CMK (cell line): ENCODE measurements at places on chromosomes 16 and 17.

DNA sequence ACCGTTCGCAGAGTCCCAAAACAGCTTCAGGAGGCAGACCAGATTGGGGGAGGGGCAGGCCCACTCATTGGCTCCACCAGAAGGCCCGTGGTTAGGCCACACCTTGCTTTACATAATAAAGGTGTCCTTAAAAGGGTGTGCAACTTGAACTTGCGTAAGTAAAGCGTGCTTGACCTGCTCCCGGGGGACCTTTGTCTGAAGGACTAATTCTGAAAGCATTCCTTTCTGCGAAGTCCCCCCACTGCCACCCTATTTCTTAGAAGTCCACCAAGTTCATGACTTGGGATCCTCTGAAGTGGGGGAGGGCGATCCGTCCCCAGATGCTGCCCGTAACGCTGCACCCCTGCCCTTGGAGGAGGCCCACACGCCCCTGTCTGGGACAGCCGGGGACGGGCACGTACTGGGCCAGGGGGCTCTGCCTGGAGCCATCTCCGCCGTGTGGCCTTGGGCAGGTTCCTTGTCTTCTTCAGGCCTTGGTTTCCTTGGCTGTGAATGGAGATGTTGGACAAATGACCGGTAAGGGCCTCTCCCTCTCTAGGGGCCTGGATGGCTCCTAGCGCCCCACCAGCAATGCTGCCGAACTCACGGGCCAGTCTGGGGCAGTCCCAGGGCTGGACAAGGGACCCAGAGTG is 823 bp upstream of the ZNF469 start:
- DNase-seq = no peak

- no peak for DNase-seq
Measured at GRCh38 chr17:61335105-61335844, 64.4 kb upstream of the TBX2 start.

DNA sequence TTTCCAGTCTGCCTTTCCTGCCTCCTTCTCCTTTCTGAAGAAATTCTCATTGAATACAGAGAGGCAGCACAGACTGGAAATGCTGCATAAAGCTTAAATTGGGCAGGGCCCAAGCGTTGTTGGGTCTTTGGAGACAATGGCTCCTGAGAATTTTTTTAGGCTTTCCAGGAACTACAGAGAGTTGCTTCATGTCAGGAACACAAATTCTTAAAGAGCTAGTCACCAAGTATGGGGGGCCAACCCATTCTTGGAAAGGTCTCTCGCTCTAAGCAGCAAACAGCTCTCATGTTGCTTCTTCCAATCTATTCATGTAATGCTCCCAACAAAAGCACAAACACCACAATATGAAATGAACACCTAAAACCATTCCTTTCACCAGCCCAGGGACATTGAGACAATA is 6.9 kb downstream of the HNF1B start:
- DNase-seq = no peak

GRCh38 chr16:50683689-50684374 is 2.7 kb upstream of the SNX20 start:
- DNase-seq = peak; percentile 80

DNA sequence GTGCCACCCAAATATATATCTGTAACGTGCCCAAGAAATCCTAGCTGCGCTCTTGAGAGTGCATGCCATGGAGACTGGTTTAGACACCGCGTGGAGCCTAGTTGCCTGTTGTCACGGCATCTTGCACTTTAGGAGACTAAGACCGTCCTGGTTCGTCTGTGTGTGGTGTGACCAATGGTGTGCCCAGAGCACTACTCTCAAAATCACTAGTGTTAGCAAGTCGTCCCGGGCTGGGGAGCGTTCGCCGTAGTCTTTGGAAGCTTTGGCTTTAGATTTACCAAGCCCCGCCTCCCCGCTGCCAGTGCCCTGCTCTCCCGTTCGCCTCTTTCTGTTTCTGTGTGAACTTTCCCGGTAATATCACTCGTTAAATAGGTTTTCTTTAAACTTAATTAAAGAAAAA is 27.0 kb downstream of the CLUH start:
- no peak for DNase-seq

GRCh38 chr17:30346221-30346795 is 12.5 kb upstream of the TMIGD1 start:
- no peak for DNase-seq

DNA sequence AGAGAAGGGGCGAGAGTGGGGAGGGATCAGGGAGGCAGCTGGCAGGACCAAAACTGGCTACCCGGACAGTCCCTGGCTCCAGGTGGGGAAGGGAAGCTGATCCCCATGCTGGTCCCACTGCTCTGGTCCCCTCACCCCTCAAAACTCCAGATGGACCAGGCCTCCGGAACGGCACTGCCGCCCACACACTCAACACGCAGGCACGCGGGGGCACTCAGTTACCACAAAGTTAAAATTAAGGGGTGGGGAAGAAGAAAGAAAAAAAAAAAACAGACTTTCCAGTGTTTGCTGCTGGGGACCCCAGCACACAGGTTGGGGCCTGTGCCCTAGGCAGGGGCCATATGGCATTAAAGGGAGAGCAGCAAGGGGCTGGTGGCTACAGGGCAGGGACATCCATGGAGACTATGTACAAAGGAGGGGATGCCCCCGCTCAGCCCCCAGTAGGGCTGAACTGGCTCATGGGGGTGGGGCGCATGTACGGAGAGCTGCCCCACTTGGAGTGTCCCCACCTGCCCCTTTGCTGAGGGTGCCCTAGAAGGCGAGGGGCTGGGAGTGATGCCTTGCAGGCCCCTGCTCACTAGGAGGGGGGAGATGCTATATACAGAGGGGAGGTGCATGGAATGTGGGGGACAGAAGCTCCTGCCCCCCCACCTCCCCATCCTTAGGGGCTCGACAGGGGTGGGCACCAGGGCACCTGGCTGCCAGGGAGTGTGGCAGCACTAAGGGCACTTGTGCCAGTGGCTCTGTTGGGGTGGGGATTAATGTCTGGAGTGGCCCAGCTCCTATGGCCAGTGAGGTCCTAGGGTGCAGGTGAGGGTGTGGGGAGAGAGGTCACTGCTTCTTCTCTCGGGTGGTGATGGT is 5.6 kb downstream of the TP53I13 start:
- no peak for DNase-seq

- DNase-seq = no peak
Measured at GRCh38 chr16:47395733-47396498, 64.9 kb downstream of the ITFG1 start.

GRCh38 chr16:68369168-68369567 is 58.3 kb downstream of the PRMT7 start:
- DNase-seq = no peak

DNA sequence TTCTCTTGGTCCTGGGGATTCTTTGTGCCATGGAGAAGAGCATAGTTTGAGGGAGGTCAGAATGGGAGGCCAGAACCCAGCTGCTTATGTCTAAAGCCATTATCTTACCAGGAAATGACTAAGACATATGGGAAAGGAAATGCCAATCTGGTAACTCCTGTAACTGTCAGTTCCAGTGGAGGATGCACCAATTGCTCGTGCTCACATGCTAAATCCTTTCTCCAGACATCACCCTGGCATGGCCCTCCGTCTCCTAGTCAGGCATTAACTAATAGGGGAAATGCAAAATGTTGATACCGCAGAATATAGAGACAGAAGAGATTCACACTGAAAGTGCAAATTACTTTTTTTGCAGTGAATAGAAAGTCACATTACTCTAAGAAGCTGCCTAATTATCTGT is 255.6 kb upstream of the HSBP1 start:
- DNase-seq = no peak

GRCh38 chr17:6455321-6455705 is 11.1 kb downstream of the PIMREG start:
- no peak for DNase-seq

DNA sequence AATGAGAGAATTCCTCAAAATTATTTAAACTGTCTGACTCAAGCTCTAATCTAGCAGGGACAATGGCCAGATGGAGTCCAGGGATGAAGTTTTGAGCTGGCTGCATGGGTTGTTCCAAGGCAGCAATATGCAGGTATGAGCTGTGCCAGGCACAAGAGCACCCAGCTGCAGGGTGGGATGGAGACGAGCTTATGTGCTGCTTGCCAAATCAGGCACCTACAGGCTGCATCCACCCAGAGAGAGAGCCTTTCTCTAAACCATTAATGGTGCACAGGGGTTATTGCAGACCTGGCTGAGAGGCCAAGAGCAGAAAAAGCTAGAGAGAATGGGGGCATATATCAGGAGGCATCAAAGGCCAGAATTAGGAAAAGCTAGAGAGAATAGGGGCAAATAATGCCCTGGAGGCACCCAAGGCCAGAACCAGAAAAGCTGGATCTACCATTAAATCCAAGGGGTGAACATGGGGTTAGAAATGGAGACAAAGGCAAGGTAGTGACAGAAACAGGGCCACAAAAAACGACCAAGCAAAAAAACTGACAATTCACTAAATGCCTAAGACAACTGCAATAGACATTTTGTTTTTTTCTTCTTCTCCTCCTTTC is 11.0 kb downstream of the KRT33A start:
- no peak for DNase-seq

- DNase-seq = no peak
Measured at GRCh38 chr16:53517851-53518250, 14.8 kb upstream of the AKTIP start.

DNA sequence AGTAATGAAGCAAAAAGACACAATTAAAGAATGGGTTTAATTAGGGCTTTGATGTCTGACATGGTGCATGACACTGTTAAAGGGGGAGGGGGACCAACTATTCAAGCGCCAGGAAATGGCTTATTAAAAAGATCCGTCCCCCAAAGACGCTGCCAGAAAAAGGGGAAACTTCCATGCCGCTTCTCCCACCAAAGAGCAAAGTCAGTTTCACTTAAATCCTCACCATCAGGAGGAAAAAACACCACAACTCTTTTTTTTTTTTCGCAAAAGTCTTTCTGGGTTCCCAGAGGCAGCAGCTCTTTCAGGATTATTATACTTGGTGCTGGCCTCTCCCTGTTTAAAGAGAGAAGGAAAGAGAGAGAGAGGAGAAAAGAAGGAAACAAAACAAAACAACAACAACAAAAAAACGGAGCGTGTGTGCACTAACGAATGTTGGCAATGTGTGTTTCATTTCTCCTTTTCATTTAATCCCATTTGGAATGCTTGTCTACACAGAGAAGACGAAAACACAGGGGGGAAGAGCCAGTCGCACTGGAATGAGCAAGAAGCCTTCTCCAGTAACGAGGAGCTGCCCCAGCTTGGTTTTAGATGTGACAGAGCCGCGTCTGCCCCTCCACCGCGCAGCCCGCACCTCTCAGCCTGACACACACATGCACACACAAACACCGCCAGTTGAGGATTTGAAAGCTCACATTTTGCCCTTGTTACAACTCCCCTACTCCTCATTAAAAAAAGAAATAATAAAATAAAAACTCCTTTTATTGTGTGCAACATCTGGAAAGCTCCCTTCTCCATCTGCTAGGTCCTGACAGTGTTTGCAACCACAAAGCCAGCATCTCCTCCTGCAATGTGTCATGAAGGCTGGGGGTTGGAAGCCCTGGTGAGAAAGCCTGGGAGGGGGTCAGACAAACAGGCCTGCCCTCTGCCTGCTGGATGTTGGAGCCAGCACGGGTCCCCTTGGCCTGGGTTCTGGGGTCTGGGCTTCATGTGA is 32.7 kb upstream of the AXIN2 start:
- no peak for DNase-seq

DNA sequence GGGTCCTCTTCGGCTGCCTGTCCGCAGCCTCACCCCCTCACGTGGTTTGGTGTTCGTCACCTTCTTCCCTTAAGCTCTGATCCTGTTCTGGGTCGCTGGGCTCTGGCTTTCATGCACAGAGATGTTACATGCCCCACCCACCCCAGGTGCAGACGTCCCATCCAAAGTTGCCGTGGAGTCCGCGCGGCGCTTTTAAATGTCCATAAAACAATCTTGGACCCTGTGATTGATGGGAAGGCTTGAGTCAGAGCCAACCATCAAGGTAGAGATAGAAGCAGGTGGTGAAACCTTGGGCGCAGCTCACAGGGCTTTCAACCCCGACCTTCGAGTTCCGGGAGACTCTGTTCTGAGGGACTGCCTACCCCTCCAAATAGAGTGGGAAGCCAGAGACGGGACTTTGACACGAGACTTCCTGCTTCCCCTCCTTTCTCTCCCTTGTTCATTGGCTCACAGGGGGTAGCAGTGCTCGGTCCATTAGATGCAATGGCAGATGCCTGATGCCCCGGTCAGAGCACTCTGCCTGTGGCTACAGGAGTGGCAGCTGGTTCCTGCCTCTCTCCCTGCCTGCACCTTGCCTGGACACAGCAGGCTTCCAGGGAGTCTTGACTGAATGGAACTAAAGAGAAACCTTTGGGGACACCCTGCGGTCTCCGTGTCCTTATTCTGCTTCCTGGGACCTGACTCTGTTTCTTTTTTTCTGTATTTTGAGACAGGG is 4.0 kb downstream of the ENGASE start:
- DNase-seq = no peak

- DNase-seq = no peak
Measured at GRCh38 chr17:72683506-72684404, 408.7 kb downstream of the SLC39A11 start.

GRCh38 chr17:57419940-57420550 is 163.7 kb downstream of the MSI2 start:
- DNase-seq = no peak

GRCh38 chr17:39738983-39739884 is 1.5 kb downstream of the GRB7 start:
- DNase-seq = no peak

GRCh38 chr16:49020436-49020835 is 261.2 kb downstream of the CBLN1 start:
- DNase-seq = no peak

DNA sequence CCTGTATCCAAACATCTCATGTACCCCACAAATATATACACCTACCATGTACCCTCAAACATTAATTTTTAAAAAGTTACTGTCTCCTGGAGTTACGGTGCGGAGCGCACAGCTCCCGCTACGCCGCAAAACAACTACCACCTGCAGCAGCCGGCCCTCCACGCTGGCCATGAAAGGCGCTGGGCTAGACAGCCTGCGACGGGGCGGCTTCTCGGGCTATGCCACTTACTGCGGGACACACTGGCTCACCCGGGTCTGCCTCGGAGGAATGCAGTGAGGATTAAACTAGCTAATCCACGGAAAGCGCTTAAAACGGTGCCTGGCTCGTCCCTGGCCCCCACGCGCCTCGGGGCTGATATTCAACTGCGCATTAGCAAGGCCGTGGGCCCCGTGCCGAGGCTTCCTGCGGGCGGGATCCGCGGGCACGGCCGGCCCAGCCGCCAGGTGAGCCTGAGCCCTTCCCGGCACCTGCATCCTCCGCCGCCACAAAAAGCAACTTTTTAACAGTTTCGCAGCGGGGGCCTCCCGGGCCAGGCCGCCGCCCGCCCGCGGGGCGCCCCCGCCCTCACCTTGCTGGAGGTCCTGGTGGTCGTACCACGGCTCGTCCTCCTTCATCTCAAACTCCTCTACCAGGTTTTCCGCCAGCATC is 633 bp downstream of the CDR2 start:
- DNase-seq = no peak
